Stimulated activated CD8-positive, alpha-beta memory T cell treated with anti-CD3 and anti-CD28 coated beads, Interleukin-4, amount 100 ng/mL, for 4 hours (primary cell): ENCODE measurements at places on chromosomes 12 and 14.

GRCh38 chr14:101827286-101827685 is 65.8 kb downstream of the PPP2R5C start:
- DNase-seq, result no peak

GRCh38 chr14:37594971-37595808 is at the start of the genes FOXA1 and TTC6:
Gene FOXA1, minus strand, starts transcription at chr14:37595249. Its CDS starts 277 bp downstream, at chr14:37594972.
Gene TTC6, plus strand, starts transcription at chr14:37595629. Its CDS starts 26,436 bp downstream, at chr14:37622065.
- DNase-seq, result no peak

- no peak for DNase-seq
Measured at GRCh38 chr12:25997201-25997963, 38.9 kb downstream of the RASSF8 start.

- no peak for DNase-seq
Measured at GRCh38 chr12:29710104-29710503, 73.6 kb downstream of the TMTC1 start.
